ENCODE measurements at places on chromosomes 12 and 14.

DNA sequence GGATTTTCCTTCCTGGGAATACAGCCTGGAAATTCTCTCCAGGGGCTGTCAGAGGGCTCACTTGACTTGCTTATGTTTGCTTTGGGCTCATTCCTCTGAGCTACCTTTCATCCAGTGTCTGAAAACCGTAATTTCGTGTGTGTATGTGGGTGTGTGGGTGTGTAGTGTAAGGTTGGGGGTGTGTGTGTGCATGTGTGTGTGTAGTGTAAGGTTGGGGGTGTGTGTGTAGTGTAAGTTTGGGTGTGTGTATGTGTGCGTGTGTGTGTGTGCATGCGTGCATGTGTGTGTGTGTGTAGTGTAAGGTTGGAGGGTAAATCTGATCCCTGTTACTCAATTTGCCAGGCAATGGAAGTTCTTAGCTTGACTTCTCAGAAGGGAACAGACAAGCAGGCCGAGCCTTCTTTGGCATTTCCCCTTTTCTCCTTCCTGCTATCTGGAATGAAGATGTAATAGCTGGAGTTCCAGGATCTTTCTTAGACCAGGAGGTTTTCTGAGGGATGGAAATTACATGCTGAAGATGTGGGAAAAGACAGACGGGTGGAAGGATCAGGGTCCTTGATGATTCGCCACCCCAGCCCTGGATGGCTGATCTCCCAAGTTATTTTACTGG is 15.5 kb upstream of the BEGAIN start:
- no peak for DNase-seq

DNA sequence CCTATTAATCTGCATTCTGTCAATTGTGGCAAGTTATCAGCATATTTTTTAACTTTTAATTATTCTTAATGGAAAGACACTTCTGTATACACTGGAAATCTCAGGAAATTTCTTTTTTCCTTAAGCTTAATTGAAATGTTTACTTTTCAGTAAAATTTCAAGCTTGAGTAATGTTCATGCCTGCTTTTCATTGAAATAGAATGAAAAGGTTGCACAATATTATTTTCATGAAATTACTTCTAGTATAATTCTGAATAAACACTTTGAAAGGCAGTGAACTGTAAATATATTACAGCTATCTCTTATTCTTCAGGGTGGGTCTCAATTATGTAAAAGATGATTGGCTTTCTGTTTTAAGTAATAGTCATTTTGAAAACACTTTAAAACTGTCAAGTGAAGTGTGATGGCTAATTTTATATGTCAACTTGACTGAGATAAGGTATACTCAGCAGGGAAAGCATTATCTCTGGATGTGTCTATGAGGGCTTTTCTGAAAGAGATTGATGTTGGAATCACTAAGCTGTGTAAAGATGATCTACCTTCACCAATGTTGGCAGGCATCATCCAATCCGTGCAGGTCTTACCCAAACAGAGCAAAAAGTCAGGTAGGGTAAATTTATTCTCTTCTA is 29.9 kb downstream of the CLEC2D start:
- DNase-seq: no peak

- no peak for DNase-seq
Measured at GRCh38 chr14:23646648-23647549, 10.7 kb downstream of the DHRS2 start.

DNA sequence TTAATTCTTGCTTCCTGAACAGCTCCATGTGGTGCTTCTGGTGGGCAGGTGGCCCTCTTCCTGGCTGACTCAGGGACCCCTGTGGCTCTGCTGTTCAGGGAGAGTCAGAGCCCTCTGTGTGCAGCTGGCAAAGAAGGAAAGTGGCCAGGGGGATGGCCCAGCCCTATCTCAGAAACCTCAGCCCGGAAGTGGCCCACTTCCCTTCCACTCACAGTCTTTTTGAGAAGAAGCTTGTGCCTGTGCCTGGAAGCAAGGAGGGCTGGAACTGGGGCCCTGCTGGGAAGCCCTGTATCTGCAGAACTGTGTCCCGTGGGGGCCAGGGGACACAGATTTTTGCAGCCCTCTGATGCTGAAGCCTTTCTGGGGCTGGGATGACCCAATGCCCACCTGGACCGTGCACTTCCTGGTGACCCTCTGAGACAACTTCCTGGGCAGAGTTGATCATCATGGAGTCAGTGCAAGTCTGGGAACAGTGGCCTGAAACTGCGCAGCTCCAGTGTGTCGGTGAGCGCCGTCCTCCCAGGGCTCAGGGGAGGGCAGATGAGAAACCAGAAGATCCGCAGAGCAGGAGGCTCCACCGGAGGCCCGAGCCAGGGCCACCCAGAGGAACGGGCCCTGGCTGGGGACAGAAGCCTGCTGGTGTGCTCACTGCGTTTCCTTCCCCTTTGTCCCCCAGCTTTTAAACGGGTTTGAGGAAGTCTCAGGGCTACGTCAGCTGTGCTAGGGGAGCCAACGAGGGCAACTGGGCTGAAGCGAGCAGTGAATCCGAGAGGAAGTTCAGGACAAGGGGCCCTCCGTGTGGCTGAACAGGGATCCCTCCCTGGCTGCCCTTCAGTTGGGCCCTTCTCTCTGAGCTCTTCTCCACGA is 217.4 kb upstream of the RTL1 start:
- no peak for DNase-seq

GRCh38 chr14:101123618-101124510 is 220.3 kb upstream of the RTL1 start:
- no peak for DNase-seq

DNA sequence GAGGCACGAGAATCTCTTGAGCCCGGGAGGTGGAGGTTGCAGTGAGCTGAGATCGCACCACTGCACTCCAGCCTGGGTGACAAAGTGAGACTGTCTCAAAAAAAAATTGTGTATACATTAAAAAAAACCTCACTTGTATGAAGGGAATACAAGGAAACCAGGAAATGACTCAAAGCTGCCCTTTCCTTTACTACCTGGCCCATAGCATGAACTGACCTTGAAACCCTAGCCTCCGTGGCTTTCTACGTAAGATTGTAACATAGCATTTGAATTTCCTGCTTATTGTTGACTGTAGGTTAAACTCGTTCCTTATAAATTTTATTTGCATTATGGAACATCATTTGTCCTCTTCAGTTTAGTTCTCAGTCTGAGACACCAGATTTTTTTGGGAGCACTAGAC is 9.1 kb upstream of the DDX47 start:
- DNase-seq: no peak

DNA sequence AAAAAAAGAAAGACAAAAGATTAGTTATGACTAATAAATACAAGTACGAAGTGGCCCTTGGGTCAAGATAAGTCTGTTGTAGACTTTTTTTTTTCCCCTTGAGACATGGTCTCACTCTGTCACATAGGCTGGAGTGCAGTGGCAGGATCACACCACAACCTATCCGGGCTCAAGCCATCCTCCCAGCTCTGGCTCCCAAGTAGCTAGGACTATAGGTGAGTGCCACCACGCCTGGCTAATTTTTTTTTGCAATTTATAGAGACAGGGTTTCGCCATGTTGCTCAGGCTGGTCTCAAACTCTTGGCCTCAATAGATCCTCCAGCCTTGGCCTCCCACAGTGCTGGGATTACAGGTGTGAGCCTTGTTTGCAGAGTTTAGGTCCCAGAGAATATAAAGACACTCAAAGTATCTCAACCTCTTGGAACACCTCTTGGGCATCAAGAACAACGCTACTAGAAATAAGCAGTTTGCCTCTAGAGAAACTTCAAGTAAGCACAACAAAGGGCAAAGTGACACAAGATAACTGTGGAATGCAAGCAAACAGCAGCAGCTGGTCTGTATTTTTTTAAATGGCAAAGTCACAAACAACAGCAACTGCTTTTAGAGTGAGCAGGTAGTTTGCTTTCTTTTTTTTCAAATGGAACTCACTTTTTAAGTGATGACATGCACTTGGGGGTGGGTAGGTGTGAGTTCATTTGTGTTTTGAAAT is 3.9 kb upstream of the MDM2 start:
- no peak for DNase-seq

GRCh38 chr12:51246254-51246853 is 7.7 kb downstream of the DAZAP2 start:
- DNase-seq: no peak

- no peak for DNase-seq
Measured at GRCh38 chr12:47822401-47822800, 2.7 kb upstream of the HDAC7 start.

- no peak for DNase-seq
Measured at GRCh38 chr12:120666571-120667390, 20.2 kb upstream of the MLEC start.

DNA sequence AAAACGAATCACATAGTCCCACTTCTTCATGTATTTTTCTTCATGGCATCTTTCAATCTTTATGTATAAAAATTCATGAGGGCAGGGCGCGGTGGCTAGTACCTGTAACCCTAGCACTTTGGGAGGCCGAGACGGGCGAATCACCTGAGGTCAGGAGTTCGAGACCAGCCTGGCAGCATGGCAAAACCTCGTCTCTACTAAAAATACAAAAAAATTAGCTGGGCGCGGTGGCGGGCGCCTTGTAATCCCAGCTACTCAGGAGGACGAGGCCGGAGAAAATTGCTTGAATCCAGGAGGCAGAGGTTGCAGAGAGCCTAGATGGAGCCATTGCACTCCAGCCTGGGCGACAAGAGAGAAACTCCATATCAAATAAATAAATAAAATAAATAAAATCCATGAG is 2.5 kb upstream of the GABARAPL1 start:
- DNase-seq: no peak

GRCh38 chr12:131946757-131947156 is 3.0 kb upstream of the EP400 start:
- DNase-seq: no peak

GRCh38 chr12:110467847-110468213 is 227 bp downstream of the GPN3 start:
- DNase-seq: no peak

DNA sequence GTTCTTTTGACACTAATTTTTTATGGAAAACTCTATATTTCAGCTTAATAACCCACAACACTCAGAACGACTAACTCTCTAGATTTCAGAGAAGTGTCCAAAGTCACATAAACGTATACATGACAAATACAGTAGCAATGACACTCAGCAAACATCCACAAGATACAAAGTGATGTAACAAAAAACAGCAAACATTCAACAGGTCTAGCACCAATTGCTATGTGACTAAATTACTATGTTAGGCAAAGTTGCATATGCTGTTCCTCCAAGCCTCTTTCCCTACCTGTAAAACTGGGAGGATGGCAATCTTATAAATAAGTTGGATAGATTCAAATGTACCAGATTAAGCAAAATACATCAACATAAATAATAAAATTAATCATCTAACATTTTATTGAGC is 1.7 kb downstream of the RECQL start:
- no peak for DNase-seq

DNA sequence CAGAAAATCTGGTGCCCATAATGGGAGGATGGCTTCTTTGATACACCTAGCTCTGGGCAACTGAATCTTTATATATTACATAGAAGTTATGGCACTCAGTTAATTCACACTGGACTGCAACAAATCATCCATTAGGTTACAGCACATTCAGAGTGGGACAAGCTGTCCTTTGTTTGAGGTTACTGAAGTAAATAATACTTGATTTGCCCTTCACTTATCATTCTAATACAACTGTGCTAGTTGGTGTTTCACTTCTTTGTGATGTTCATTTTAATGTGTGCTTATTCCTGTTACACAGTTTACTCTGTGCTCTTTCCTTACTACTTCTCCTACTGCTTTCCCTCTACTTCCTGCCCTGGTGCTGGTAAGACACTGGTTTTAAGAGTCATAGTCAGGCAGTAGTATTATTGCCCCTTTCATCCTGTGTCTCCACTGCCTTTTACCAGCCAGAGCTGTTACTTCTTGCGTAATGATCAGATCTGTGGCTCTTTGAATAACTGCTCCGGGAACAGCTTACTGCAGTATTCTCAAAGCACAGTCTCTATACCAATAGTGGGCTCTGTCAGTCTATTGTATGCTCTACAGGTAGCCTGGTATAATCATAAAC is 36.4 kb upstream of the GXYLT1 start:
- DNase-seq: no peak

- no peak for DNase-seq
Measured at GRCh38 chr12:12736759-12737676, 19.9 kb downstream of the CDKN1B start.

DNA sequence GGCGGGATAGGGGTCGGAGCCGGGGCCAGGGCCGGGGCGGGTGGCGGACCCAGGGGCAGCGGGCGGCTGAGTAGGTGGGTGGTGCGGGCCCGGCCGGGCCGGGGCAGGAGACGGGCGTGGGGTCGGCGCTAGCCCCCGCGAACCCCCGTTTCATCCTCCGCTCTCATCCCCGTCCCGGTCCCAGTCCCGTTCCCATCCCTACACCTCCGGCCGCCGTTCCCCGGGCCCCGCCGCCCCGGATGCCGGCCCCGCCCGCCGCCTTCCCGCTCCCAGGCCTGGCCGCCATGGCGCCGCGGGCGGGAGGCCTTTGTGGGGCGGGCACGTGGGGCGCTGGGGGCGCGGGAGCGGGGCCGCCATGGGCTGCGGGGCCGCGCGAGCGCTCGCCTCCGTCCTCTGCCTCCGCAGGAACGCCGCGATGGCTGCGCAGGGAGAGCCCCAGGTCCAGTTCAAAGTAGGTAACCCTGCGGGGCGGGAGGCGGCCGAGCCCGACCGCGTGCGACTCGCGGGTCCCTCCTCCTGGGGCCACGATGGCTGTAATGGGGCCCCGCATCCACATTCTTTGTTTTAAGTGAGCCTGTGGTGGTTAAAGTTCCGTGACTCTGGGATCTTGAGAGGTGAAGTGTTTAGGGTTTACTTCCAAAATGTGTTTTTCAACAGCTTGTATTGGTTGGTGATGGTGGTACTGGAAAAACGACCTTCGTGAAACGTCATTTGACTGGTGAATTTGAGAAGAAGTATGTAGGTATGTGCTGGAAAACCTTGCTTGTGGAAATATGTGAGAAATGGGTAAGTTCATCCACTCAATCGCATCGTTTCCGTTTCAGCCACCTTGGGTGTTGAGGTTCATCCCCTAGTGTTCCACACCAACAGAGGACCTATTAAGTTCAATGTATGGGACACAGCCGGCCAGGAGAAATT is 572 bp downstream of the RAN start:
- no peak for DNase-seq

DNA sequence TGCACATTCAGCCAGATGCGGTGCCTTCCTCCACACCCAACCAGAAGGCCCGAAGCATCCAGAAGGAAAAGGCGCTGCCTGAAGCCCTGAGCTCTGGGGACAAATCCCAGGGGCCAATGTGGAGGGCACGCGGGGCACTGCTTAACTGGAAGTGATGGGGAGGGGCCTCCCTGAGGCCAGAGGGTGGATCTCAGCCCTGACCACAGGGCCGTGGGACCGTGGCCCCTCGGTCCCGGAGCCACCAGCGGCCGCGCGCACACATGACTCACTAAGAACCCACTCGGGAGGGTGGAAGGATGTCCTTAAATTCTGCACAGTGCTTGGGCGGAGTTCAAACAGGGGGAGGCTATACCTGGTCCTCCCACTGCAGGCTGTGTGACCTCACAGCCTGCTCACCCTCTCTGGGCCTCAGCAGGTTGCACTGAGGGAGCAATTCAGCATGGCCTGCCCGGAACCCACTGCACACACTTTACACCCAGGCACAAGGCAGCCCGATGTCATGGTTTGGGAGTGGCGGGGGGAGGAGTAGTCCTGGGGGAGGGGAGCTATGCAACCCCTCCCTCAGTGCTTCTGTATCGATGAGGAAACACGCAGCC is 89.5 kb downstream of the RFLNA start:
- DNase-seq: no peak

GRCh38 chr12:46717868-46718267 is 107.9 kb downstream of the SLC38A4 start:
- no peak for DNase-seq

- DNase-seq: no peak
Measured at GRCh38 chr12:66228462-66228861, 39.4 kb downstream of the IRAK3 start.

- DNase-seq: no peak
Measured at GRCh38 chr14:72744416-72745120, 149.3 kb downstream of the DPF3 start.

GRCh38 chr12:84767079-84767478 is 145.5 kb downstream of the SLC6A15 start:
- no peak for DNase-seq
